ENCODE measurements at places on chromosomes 4 and X.
A peak's percentile ranks its signal among the peaks of the same experiment; 100 is the strongest.

GRCh38 chr4:176256921-176257320, 12.1 kb downstream of the ASB5 start:
- DNase-seq = no peak

- DNase-seq = no peak
Measured at GRCh38 chr4:71498625-71499024, 159.8 kb downstream of the SLC4A4 start.

DNA sequence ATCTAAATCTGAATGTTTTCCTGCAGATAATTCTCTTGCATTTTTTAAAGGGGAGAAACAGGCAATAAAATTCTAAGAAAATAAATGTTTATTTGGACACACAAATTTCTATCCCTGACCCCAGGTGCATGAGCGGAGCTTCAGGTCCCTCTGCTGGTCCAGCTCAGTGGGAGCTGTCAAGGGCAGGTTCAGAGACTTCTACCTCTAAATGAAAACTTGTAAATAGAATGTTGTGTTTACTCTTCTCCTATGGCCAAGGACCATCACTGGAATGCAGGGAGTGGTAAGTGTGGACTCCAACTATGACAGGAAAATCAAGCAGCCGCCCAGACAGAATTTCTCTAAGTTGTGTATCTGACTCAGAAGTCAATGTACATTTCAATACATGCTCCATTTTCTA, 148.6 kb upstream of the TTC29 start:
- no peak for DNase-seq

DNA sequence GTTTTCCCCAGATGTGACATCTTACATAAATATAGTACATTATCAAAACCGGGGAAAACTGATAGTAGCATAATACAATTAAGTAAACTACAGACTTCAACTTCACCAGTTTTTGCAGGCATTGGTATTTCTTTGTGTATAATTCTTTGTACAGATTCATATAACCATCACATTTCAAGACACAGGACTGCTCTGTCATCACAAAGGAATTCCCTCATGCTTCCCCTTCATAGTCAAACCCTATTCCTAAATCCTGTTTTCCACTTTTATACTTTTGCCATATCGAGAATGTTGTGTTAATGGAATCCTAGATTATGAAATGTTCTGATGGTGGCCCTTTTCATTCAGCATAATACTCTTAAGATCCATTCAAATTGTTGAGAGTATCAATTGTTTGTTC, 36.0 kb downstream of the STIM2 start:
- DNase-seq = no peak

DNA sequence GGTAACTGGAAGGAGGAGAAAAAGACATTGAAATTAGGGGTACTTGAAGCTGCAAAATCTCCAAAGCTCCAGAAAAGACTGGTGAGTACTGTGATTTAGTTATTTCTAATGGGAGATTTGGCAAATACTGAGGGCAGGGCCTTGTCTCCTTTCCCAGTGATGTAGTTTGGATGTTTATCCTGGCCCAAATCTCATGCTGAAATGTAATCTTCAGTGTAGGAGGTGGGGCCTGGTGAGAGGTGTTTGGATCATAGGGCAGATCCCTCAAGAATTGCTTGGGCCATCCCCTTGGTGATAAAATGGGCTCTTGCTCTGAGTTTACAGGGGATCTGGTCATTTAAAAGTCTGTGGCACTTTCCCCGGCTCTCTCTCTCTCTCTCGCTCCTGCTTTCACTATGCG, 33.1 kb upstream of the GK start:
- no peak for DNase-seq

DNA sequence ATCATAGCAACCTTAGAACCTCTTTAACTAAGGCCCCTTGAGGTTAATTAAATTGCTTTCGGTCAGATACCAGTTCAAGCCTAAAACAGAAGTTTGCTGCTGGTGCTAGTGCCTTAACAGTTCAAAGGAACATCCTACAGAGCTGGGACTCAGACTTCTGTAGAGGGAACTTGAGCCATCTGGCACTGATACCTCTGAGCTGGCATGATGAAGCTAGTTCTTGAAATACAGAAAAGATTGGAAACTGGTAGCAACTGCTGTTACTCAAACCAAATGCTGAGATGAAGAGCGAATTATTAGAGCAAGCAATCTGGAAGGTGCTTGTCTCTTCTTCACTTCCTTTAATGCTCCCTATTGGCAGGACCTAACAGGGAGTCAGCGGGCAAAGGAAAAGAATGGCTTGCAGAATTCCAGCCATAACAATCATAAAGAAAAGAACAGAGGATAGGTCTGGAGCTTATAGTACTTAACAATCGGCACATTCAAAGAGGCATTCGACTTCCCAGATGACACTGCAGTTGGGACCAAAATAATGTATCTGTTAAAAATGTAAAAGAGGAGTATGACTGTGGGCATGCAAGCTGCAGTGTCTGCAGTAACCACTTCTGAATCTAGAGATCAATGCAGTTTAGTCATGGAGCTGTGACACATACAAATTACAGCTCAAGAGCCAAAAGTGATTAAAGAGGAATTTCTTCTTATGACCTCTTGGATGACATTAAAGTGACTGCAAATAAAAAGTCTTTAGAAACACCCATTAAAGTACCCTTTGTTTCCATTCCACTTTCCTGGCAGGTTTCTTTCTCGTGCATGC, 298.9 kb downstream of the PDGFC start:
- no peak for DNase-seq

DNA sequence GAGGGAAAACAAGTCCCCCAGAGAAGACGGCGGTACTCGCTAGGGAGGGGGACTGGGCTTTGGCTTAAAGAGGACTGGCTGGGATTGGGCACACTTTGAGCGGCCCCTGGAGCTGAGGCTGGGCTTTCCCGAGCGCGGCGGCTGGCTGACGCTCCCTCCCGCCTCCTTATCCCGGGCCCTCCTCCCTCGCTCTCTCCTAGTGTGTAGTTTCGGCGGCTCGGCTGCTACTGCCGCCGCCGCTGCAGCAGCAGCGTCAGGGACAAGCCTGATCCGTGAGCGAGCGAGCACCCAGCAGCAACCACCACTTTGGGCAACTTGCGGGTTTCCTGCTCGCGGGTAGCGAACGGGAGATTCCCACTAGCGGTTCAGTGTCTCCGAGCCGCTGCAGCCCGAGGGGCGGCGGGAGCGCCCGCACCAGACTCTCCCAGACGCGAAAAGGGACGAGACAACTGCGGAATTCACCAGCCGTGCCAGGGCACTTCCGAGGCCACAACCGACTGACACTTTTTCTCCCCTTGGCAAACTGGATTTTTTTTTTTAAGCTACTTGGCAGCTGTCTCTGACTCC, 632 bp upstream of the PCDH7 start:
- no peak for DNase-seq

DNA sequence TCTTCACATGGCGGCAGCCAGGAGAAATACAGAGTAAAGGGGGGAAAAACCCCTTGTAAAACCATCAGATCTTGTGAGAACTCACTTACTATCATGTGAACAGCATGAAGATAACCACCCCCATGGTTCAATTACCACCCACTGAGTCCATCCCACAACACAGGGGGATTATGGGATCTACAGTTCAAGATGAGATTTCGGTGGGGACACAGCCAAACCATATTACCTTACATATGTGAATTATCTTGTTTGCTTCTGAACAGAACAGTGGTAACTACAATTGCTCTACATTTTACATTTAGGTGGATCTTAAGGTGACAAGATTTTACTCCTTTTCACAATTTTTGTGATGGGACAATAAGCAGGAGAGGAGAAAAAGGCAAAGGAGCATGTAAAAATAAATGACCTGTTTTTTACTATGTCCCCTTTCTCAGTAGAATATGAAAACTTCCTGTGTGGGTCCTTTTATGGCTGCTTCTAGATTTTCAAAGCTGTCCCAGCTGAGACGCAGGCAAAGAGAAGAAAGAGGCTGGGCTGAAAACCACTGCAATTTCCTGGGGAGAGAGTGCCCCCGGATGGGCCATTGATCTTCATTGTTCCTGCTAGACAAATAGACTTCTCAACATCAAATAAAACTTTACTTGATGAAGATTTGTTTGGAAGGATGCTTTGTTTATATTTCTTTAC, 45.9 kb upstream of the PGM2 start:
- peak; percentile 34 for DNase-seq

DNA sequence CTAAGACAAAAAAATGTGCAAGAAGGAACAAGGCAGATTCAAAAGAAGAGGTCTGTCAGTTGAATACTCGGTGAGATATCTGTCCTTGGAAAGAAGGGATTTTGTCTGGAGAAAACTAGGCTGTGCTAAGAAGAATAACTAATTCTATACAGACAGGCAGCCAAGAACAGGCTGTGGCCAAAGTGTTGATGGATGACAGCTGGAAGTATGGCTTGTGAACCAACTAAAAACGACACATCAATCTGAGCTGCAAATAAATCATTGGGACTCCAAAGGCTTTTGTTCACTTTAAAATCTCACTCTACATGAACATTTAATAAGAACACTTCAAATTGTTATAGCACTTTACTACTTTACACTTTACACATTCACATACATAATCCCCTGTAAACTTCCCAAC, 70.5 kb upstream of the IGSF1 start:
- no peak for DNase-seq

DNA sequence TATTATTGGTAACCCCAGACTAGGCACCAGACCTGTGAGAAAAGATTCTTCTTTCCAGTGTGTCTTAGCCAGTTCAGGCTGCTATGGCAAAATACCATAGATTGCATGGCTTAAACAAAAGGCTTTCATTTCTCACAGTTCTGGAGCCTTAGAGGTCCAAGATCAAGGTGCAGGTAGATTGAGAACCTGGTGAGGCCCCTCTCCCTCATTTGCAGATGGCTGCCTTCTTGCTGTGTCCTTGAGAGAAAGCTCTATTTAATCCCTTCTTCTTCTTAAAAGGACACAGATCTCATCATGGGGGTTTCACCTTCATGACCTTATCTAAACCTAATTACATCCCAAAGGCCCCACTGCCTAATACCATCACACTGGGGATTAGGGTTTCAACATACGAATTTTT, 3.5 kb upstream of the PDLIM3 start:
- no peak for DNase-seq
